Thyroid gland (tissue), 4 donors: ENCODE measurements at places on chromosomes 7 and 10. TPM values are rescaled to one million over a fixed set of nuclear protein-coding genes. Genes with fewer than 3 reads are reported as not detected.

CYP2C9 gene
- total RNA-seq, result not detected

ALDH18A1 gene
- 105 TPM for total RNA-seq

DNA sequence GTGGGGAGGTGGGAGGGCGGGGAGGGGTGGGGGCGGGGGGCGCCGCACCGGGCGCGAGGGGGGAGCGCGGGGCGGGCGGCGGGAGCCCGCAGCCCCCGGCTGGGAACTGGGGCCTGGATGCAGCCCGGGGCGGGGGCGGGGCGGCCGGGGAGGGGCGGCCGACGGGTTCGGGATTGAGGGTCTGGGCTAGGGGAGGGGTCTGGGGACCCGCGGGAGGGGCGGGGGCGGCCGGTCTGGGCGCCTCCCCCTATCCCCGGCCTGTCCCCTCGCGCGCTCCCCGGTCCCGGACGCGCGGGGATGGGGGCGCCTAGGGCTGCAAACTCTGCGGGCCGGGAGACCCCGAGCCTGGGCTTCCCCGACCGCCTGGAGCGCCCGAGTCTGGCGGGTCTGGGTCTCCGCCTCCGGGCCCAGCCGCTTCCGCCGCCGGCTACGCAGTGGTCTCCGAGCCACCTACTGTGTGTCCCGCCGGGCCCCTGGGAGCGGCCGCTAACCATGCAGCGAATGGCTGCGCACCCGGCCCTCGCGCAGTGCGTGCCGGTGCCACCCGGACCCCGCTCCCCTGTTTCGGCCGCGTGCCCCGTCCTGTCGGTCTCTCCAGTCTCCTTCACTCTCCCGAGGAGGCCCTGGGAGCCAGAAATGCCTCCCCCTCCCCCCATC, 375 bp upstream of the FGF8 start:
- no peak for DNase-seq

GRCh38 chr7:5667391-5667790, 114.1 kb downstream of the RNF216 start:
- no peak for DNase-seq

DNA sequence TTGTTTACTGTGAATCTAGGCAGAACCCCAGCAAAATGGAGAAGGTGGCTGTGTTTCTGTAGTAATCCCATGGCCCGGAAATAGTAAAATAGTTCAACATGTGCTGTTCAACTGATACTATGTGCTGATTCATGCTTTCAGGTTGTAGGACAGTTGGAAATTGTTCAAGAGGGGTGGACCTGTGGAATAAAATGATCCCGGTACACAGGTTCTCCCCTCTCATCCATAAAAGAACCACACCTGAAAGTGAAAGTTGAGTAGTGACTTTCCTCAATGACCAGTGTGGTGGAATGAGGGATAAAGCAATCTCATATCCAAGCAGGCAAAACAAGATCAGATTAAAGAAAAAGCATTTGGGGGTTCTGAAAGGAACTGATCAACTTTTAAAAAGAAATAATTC, 177.1 kb downstream of the POU6F2 start:
- no peak for DNase-seq

- no peak for DNase-seq
Observed at GRCh38 chr10:82409671-82410070, 534.7 kb downstream of the NRG3 start.

- DNase-seq, result no peak
Observed at GRCh38 chr7:5396542-5396941, 27.1 kb downstream of the TNRC18 start.

GRCh38 chr7:119522263-119522662, 750.7 kb upstream of the KCND2 start:
- no peak for DNase-seq

DNA sequence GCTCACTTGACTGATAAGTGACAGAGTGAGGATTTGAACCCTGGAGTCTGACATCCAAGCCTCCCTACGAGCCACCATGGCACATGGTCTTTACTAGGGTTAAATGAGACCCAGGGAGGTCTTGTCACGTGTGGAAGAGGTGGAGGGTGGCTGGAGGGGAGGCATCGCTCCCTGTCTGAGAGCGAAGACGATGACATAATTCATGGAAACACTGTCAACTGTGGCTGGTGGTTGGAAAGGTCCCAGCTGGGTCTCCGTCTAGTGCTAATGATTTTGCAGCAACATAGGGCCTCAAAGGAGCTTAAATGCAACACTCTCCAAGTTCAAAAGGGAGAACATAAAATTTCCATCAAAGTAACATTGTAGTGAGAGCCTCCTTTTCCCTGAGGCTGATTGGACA, 99.9 kb upstream of the BAIAP2L1 start:
- DNase-seq, result no peak

SUGCT gene
- 1.3 TPM for total RNA-seq
